Cerebellar cortex (tissue), 1 donor: ENCODE measurements at places on chromosomes 7 and 10.
A peak's percentile ranks its signal among the peaks of the same experiment; 100 is the strongest.

- DNase-seq: no peak
Observed at GRCh38 chr7:68892236-68892635, 706.0 kb upstream of the AUTS2 start.

DNA sequence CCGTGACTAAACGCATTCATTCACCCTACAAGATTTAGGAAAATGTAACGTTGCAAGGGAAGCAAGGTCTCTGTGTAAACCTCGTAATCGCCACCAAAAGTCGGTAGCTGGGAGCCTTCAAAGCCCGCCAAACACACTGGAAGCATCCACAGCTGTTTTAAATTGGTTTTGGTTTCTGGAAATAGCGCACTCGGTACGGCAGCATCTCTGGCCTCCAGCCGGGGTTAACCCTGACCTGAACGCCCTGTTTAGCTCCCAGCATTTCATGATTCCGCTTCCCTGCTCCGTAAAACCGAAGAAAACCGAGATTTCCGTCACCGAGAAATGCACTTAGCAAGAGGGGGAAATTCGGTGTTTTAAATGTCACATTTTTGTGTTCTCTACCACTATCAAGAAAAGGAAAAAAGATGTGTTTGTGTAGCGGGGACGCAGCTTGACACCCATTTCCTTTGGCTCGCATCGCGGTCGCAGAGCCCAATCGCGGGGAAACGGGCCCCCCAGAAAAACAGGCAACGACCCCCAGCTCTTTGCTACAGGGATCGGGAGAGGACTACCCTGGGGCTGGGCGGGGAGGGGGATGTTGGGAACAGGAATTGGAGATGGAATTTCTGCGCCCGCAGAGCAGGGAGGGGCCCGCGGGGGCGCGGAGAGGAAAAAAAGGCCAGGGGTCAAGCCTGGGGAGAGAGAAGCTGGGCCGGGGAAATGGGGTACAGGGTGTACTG, 646 bp downstream of the SGCE start:
- peak; percentile 61 for DNase-seq

- DNase-seq: peak; percentile 91
Observed at GRCh38 chr7:75623390-75624133, 115.2 kb downstream of the HIP1 start.

GRCh38 chr10:120205368-120206018, 251.5 kb upstream of the PLPP4 start:
- peak; percentile 38 for DNase-seq

DNA sequence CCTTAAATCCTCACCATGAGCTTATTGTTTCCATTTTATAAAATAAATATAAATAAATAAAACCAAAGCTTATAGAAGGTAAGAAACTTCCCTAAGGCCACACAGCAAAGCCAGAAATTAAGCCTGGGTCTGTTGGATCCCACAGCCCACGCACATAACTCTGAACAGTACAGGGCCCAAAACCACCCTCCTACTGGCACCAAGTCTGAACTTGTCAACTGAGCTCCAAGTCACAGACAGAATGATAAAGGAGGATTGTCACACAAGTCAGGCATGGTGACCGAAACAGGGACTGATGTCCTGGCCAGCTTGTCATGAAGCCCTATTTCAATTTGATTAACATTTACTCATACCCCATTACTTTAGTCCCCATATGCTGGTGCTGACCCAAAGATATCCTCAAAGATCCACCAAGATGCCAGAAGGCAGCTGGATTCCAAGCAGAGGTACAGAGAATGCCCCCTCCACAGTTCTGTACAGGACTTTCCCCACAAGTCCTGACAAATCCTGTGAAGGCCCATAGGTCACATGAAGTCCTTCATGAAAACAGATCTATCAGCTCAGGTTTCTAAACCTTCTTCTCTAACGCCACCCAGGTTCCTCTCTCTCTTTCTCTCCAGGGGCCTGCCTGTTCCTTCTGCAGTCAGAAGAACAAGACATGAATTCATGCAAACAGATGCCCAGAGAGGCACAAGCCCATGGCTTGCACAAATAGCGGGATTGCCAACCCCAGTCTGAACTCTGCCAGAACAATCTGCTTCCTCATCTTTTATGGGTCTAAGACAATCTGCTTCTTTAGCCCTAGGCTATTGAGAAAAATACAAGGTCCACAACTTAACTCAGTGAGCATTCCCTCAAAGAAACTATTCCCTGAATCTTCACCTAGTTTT, 60.9 kb downstream of the GLI3 start:
- no peak for DNase-seq

DNA sequence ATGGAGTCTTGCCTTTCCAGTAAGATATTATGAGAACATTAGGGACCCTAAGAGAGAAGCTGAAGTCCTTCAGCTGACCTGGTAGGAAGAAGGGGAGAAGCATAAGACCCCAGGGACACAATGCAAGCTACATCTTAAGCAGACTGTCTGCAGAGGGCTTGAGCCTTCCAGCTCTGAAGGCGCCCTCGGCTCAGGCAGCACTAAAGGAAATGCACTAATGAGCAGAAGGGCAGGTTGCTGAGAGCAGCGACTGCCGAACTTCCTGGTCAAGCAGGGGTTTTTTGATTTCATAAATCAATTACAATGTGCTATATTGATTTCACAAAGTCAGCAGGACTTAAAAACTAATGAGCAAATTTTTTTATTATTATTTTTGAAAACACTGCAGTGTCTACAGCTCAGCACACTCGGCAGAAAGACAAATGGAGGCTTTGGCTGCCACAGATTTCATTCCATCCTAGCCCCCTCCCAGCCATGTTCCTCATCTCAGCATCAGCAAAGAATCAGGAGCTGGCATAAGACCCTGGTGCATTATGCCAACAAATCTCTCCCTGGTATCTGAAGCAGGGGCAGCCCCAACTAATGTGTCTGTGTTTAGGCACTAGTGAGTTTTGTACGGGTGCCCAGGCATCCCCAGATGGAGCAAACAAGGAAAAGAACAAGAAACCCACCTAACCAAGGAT, 57.1 kb downstream of the LRRTM3 start:
- DNase-seq: peak; percentile 71

GRCh38 chr7:66497346-66497745, 131.3 kb upstream of the KCTD7 start:
- DNase-seq: no peak

DNA sequence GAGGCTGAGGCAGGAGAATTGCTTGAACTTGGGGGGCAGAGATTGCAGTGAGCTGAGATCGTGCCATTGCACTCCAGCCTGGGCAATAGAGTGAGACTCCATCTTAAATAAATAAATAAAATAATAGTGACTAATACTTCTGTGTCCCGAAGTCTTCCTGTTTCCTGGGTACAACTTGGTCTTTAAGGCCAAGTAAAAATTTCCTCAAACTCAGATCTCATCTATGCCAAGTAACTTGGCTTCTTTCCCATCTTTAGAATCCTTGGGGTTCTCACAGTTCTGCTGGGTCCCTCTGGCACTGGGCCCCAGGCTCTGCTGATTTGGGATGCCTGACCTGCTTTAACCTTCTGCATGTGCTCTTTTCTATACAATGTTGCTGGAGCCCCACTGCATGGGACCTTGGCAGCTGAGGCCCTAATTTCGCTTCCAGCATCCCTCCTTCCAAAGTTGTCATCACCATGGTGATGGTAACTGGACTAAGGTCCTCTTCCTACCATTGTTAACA, 22.7 kb upstream of the AKR1B10 start:
- DNase-seq: no peak

- DNase-seq: no peak
Observed at GRCh38 chr7:27459021-27459730, 203.5 kb downstream of the HIBADH start.

- DNase-seq: no peak
Observed at GRCh38 chr7:38372290-38372689, 98.9 kb upstream of the TARP start.

GRCh38 chr7:12431886-12432556, 28.4 kb upstream of the VWDE start:
- DNase-seq: no peak

GRCh38 chr7:6637544-6638229, 569 bp downstream of the ZNF316 start:
- no peak for DNase-seq

GRCh38 chr7:100177045-100178001, at the start of the genes GPC2 and STAG3:
TSS of gene GPC2 (minus strand) at chr7:100177381. CDS start at chr7:100177199, 182 bp downstream.
TSS of gene STAG3 (plus strand) at chr7:100177918. CDS start at chr7:100180557, 2,639 bp downstream.
- peak; percentile 88 for DNase-seq

GRCh38 chr10:60960913-60961312, 16.9 kb upstream of the RHOBTB1 start:
- no peak for DNase-seq

GRCh38 chr7:46939089-46939488, 642.8 kb downstream of the TNS3 start:
- DNase-seq: no peak

GRCh38 chr7:73864981-73865711, 4.2 kb downstream of the TMEM270 start:
- no peak for DNase-seq

- DNase-seq: no peak
Observed at GRCh38 chr10:122515588-122516231, 44.8 kb upstream of the DMBT1 start.

DNA sequence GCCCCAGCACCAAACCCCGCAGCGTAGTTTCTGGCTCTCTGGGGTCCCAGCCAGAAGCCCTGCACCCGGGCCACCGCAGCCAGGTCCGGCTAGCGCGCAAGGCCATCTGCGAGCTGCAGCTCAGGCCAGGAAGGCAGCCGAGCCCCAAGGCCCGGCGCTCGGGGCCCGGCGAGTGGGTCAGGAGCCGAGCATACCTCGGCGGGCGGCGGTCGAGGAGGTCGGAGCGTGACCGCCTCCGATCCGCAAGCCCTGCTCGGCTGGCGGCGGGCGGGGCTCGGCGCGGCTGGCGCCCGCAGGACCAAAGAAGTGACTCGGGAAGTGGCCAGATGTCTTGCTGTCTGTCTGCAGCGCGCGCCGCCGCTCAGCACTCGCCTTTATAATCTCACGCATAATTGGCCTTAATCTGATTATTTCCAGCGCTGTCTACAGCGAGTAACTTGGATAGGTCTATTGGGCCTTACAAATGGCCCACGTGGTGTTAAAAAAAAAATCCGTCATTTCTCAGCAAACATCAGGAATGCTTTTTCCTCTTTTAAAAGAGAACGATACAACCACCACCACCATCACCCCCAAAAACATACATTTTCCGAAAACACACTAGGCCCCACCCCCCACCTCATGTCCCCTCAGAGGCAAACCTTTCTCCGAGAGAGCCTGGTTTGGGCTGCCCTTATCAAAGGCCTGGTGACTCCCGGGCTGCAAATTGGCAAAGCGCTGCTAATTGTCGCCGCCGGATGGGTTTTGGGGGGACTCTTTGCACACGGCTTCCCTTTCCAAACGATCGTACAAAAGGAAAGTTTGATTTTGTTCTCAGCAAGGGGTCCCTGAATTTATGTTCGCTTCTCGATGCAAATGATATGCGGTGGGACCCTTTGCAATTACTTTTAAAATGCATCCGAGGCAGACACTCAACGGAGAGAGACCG, at the start of gene DRGX:
DRGX (minus strand) TSS at position 349 of the 925 bp plus-strand sequence. CDS start 649 bp downstream, outside the sequence.
- DNase-seq: no peak

GRCh38 chr10:110311357-110311949, 6.7 kb upstream of the SMNDC1 start:
- DNase-seq: peak; percentile 82

GRCh38 chr7:34739651-34740300, 81.8 kb downstream of the NPSR1 start:
- no peak for DNase-seq

DNA sequence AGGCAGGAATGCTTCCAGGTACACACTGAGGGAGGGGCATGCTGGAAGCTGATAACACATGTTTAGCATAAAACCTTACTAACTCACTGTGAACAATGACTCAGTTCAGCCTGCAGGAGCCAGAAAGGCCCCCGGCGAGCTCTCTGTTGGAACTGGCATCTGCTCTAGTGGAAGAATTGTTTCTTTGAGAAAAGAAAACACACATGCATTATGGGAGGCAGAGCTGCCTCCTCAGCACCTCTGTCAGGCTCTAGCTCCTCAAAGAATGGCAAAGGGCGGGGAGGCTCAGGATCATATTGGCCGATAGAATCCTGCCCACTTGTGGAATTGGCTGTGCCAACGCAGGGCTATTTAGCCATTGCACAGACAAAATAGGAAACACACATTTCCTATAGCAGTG, 338.3 kb downstream of the CXCL12 start:
- DNase-seq: no peak

GRCh38 chr7:70091362-70091761, 493.1 kb downstream of the AUTS2 start:
- no peak for DNase-seq

GRCh38 chr7:79050603-79051002, 402.9 kb downstream of the MAGI2 start:
- no peak for DNase-seq

GRCh38 chr10:63464402-63465292, 1.1 kb downstream of the JMJD1C start:
- peak; percentile 63 for DNase-seq

DNA sequence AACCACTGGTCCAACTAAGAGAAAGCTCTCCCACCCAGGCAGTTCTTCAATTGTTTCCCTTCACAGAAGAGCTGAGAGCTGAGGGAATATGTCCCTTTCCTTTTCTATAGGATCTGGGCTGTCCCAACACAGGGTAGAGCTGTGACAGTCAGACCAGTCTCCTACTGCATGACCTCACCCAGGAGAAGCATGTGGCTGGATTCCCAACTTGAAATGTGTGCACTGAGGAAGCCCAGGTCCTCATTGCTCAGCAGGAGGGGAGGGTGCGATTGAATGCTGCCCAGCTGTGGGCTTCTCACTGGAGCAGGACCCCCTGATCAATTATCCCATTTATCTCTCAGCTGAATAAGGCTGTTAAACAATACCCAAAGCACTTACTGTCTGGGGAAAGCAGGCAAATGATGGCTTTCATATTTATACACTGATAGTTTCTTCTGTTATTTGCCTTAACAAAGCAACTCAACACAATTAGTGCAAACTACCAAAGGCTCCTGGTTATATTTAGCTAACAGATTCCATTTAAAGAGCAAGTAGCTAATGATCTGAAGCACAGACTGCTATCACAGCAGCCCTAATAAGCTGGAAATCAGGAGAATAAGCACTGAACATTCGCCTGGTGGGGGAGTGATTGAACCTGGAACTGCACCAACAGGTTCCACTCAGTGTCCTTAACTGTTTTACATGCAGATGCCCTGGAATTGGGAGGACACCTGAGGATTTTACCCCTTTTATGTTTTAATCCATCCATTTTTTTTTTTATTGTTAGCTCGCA, 508.8 kb downstream of the CCSER2 start:
- no peak for DNase-seq

DNA sequence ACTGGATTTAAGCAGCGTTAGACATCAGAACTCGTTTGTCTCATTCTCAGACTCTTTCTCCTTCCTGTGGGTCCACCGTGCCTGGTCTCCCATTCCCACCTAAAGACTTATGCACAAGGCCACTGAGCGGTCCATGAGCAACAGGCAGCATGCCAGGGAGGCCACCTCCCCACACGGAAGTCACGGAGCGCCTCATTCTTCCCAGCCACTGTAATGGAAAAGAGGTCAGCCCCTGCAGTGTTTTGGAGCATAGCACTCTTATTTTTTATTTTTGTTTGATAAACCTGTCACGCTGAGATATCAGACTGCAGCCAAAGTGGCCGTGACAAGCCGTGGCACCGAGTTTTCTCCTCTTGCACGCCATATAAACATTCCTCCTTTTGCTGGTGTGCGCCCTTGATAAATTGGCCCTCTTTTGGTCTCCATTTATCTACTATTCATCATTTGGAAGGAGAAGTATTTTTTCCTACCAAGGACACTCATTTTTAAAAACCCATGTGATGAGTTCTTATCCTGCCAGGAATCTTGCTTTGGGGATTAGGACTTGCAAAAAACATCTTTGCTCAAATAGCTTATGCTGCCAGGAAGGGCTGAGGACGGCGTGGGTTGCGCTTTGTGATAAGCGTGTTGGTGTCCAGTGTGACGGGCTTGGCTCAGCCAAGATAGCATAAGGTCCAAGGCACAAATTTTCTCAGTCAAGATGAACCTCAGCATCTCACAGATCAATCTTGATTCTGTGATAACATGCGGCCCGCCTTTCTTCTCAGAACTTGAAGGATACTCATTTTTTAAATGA, 206.0 kb downstream of the CCDC3 start:
- DNase-seq: peak; percentile 10
